ENCODE measurements at places on chromosomes 5 and 9. TPM values are rescaled to one million over a fixed set of nuclear protein-coding genes. Genes with fewer than 3 reads are reported as not detected.

The NR6A1 gene
- total RNA-seq, result 1.2 TPM

GRCh38 chr5:133297293-133297692 is 245.5 kb downstream of the HSPA4 start:
- DNase-seq, result no peak

DNA sequence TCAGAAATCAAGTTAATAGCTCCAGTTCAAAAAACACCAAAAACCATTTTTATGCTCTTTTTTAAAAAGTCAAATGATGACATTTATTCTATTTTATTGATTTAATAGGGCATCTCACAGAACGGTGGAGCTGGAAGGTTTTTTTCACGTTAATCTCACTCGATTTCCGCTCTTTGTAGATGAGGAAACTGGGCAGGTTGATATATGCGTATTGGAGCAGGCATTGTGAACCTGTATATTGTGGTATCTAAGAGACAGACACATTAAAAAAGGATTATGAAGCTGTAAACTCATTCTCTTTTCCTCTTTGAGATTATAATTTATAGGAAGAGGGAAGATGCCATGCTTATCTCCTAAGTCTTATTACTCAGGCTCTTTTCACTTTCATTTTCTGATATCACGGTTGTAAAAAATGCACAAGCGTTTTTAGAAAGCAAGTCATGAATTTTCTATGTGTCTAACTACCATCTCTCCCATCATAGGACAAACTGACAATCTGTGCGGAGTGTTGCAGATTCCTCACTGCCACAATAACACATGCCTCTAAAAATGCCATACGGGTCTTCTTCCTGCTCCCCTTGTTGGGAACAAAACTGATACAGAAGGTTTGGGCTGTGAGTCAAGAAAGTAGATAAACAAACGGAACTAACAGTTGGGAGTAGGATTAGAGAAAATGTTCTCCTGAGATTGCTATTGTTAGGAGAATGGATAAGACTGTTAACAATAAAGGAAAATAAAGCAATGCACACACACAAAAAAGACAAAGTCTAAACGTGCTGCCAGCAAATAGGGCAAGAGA is 1997.7 kb downstream of the MAT2B start:
- peak; percentile 33 for DNase-seq

The C5orf52 gene
- not detected for total RNA-seq

DNA sequence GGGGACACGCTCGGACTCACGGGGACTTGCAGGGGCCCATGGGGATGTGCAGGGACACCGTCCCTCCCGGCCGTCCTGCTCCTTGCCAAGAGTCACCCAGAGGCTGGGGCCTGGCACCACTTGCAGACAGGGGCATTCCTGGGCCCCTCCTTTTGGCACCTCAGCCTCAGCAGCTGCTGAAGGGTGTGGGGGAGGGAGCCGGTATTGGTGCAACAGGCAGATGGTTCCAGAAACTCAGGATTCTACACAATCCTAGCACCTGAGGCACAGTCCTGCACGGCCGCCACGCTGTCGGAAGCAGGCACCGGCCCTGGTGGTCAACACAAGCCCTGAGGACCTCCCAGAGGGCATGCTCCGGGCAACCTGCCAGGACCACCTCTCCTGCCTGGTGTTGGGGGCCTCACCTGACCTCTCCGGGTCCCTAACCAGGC is 19.3 kb upstream of the SLC12A7 start:
- DNase-seq, result no peak

Data from A172 (cell line).